ENCODE measurements at places on chromosomes 6 and 20.

- DNase-seq = no peak
Measured at GRCh38 chr20:55090286-55090685, 614.9 kb downstream of the DOK5 start.

DNA sequence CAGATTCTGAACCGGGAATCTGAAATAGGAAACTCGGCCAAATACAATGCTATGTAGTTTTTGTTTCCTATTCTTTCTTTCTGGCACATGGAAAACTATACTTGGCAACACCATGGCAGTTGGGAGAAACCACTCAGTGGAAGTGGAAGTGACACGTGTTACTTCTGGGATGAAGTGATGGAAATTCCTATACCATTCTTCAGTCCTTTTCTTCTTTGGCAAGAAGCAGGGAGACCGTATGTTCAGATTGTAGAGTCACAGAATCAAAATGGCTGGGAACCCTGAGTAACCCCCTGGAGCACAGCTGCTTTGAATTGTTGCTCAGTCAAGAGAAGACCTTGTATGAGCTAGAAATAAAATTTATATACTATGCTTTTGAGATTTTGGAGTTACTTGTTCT lies 18.8 kb upstream of the TINAG start:
- no peak for DNase-seq

DNA sequence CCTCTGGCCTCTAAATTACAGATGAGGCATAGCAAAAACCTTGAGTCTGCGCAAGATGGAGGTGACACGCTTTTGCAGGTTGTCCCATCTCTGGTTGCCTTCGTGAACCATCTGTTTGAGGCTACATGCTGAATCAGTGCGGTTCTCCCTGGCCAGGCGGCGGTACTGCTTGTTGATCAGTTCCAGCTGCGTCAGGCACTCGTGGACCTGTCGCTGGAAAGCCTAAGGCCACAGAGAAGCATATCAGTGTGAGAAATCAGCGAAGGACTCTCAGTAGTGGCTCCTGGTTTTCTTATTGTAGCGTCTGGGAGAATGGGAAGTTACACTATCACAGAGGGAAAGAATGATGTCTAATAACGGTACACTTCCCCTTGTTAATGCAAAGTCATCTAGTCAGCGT lies 344.4 kb downstream of the ESR1 start:
- DNase-seq = no peak

DNA sequence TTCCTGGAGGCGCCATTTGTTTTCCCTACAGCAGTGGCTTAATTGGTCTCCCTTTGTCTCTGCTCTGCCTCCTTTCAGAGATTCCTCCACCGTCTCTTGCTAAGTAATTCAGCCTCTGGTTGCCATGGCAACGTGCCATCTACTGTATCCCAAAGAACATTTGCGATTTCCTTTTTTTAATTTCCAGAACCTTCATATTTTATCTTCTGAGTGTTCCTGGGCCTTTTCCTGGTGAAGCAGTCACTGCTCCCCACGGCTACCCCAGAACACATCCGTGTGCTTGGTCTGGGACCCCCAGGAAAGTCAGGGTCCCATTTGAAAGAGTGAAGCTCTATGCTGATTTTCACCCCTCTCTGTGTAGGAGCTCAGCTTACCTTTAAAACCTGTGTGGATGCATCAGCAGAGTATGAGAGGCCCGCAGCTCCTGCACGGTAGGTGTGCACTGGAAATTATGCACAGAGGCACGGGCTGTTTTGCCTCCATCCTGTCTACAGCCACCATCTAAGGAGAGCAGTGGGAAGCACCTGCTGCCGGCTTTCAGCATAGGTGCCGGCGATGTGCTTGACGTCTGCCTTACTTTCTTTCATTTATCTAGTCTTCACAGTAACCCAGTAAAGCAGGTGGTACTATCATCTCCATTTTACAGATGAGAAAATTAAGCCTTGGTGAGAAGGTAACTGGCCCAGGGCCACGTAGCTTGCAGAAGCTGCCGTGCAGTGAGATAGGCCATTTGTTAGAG lies 122.8 kb downstream of the SYCP2 start:
- DNase-seq = no peak

DNA sequence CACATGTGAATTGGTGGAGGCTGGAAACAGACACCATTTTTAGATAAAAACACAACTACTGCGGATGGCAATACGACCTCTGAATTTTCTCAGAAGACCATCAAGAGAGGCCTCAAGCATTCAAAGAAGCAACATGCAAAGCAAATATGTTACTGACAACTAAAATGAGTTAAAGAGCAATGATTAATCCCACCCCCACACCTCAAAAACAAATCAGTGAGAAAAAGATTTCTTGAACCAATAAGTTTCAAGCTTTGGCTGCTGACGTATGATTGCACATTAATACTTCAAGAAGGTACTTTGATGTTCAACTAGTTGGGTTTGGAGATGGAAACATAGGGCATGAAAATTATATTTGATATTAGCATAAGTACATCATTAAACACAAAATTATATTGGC lies 982 bp downstream of the MMUT start:
- no peak for DNase-seq

Data from activated gamma-delta T cell (primary cell).